ENCODE measurements at places on chromosomes 3 and 15. TPM values are rescaled to one million over a fixed set of nuclear protein-coding genes. Genes with fewer than 3 reads are reported as not detected.

Gene MME
- 96.5 TPM for total RNA-seq

Gene FEZF2
- not detected for total RNA-seq

Gene RETNLB
- not detected for total RNA-seq

Gene ARL6IP5
- total RNA-seq = 179 TPM

Gene CAV3
- not detected for total RNA-seq

Gene LCTL
- not detected for total RNA-seq

Gene KIF7
- 7.9 TPM for total RNA-seq

Gene WDR93
- total RNA-seq = under 0.01 TPM

Gene RLBP1
- total RNA-seq = not detected

Gene LRRC34
- total RNA-seq = 1.9 TPM

Gene FOXB1
- total RNA-seq = not detected

Gene LRTM1
- total RNA-seq = not detected

Gene P3H2
- total RNA-seq = 8.1 TPM

Gene COLQ
- not detected for total RNA-seq

Gene DISP2
- total RNA-seq = 0.08 TPM

Gene DAZL
- not detected for total RNA-seq

Gene TRMT10C
- total RNA-seq = 33.1 TPM

Gene LARP6
- 69.3 TPM for total RNA-seq

Gene GOLGA6D
- not detected for total RNA-seq

Gene IL20RB
- total RNA-seq = 1.8 TPM

Gene KNL1
- 7.9 TPM for total RNA-seq

Gene STRIT1
- not detected for total RNA-seq

Gene CPLX3
- 0.48 TPM for total RNA-seq
